ENCODE measurements at places on chromosomes 12 and 14.

- no peak for DNase-seq
Observed at GRCh38 chr14:71555654-71556559, 376.3 kb upstream of the RGS6 start.

DNA sequence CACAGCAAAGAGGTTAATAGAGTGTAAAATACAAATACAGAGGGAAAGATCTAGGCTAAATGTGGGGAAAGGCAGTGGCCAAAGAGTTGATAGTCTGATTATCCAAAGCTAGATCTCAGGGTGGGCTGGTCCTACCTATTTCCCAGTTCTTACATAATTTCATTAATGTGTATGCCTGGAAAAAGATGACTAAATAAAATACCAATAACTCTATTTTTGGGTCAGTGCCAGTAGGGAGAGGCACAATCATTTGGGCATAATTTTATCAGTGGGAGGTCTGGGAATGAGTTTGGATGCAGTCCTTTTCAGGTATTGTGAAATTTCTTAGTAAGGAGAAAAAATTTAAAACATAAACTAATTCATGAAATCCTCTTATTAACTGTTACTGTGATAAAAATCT lies 30.6 kb upstream of the CLEC14A start:
- no peak for DNase-seq

DNA sequence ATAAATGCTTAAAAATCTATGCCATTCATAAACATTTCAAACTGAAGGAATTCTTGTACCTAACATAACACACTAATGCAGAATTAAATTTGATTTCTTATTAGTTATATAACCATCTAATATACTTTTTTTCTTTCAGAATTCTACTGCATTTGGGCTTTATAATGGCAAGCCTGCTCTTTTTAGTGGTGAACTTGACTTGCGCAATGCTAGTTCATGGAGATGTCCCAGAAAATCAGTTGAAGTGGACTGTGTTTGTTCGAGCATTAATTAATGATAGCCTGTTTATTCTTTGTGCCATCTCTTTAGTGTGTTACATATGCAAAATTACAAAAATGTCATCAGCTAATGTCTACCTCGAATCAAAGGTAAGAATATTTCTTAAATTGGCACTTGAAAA lies 47.3 kb downstream of the GPR137C start:
- DNase-seq: no peak

DNA sequence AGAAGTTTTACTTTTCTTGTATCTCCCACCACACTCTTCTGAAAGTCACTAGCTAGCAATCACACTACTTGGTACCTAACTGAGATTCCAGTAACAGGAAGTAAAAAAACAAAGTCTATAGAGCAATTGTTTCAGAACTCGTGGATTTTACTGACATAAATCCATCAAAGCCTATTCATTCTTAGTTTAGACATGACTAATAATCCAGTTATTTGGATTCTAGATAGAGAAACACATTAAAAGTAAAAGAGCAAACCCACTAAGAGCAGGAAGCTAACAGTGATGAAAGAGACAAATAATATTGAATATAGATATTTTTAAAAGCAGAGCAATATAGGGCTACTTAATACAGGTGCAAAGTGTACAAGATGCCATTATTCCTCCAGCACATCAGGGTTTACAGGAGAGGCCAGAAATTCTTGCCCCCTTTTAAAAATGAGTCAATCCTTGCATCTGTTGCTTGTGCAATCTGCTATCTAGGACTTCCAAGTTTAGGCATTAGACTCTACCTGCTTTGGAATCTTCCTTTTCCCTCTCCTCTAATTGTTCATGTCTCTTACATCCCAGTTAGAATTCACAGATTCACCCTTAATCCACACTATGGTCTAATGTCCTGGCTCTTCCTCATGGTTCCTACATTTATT lies 6.0 kb downstream of the HEATR5A start:
- DNase-seq: no peak

DNA sequence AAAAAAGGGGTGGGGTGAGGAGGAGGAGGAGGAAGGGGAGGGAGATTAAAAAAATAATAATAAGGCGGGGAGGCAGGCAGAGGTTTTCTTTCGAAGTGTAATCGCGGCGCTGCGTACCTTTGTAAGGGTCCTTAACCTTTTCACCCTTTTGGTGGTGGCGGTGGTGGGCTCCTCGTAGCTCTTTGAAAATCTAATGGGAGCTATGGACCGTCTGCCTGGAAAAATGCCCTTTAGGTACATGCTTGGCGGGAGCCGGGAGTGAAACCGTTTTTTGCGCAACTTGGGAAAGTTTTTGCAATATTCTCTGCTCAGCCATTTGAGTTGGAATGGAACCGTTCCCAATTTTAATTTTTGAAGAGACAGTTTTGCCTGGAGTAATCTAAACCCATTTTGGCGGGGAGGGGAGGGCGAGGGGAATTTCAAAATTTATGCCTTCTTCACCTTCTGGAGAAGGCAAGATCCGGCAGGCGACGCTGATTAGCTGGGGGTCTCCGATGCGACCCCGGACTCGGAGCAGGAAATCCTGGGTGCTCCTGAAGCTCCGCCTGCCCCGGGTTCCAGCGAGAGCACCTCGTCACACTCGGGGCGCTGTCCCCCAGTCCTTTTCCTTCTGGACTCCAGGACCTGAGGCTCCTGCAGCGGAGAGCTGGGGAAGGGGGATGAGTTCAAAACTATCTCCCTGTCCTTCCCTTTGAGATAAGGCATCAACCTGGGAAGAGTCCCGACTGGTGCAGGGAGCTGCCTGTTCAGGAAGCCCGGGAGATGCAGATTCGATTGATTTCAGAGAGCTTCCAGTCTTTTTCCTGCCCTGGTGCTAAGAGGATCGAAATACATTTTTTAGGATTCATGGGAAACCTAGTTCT lies 74.6 kb upstream of the TBX5 start:
- no peak for DNase-seq

GRCh38 chr14:102288139-102288538 lies 16.8 kb downstream of the MOK start:
- DNase-seq: no peak

DNA sequence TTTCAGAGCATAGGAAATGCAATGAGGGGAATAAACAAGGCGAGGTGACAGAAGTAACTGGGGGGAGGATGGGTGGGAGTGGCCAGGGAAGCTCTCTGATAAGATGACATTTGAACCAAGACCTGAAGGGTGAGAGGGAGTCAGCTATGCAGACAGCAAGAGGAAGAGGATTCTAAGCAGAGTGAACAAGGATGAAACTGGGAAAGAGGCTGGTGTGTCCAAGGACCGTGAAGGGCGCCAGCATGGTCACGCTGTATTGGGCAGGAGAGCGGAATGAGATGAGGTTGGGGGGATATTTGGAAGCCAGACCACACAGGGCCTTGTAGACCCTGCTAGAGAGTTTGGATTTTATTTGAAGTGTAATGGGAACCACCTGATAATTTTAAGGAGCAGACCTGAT lies 10.5 kb upstream of the PPP1R1A start:
- DNase-seq: no peak

DNA sequence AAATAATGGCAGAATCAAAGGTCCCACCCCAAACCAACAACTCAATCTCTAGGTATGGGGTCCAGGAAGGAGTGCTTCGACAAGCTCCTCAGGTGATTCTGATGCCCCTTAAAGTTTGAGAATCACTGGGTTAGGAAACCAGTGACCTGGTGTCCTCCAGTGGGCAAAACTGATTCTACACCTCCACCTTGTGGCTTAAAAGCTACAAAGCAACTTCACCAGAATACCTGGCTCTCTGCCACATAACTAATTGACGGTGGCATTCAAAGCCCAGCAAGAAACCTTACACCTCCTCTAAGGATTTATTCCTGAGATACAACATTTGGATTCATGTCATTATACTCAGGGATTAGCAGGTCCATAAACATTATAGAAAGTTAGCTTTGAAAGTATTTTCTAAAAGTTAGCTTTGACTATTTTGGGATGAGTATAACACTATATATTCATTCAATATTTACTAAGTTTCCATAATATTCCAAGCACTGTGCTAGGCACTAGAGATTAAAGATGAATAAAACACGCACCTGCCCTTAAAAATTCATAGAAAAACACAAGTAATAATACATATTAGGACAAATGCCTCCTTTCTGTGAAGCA lies 45.4 kb downstream of the DCAF5 start:
- DNase-seq: no peak

GRCh38 chr14:24885410-24885913 lies 164.5 kb downstream of the STXBP6 start:
- no peak for DNase-seq

DNA sequence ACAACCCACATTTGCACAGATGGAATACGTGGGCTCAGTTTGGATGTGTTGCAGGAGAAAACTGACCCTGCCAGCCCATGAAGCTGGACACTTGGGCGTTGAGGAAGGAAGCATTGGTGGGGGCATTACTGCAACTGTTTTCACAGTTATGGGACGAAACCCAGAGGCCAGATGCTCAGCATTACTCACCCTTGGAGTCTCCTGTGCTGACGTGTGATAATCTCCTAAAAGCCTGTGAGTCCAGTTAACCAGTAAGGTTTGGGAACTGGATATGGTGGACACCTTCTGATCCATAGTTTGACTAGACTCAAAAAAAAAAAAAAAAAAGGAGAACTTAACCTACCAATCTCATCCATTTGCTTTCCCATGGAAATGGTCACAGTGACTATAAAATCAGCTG lies 52.8 kb upstream of the EGLN3 start:
- no peak for DNase-seq

DNA sequence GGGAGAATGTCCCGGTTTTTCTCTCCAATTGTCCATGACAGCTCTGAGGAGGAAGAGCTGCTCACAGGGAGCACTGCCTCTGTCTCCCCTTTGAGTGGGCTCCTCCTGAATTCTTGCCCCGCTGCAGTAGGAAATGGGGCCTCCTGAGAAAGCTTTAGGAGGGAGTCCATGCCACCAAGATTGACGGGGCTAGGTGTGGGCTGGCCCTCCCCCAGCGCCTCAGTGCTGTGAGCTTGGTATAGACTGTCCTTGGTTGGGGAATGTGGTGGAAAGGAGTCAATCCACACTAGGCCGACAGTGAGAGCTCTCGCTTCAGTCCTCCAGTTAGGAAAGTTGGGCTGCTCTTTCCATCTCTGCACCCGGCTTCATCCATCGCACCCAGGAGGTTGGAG lies 23.4 kb upstream of the CTDSP2 start:
- DNase-seq: no peak

- no peak for DNase-seq
Observed at GRCh38 chr14:99803106-99803775, 10.0 kb downstream of the EML1 start.

DNA sequence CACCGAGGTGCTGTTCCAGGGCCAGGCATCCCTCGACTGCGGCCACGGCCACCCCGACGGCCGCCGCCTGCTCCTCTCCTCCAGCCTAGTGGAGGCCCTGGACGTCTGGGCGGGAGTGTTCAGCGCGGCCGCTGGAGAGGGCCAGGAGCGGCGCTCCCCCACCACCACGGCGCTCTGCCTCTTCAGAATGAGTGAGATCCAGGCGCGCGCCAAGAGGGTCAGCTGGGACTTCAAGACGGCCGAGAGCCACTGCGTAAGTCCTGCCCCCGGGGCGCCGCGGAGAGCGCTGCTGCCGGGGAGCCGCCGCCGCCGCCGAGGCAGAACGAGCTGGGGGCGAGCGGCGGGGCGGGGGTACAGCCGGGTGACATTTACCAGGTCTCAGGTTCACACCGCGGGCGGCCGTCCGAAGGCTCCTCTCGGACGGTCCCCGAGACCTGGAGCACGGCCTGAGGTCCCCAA lies 1.4 kb downstream of the PLXNC1 start:
- peak; percentile 48 for DNase-seq

GRCh38 chr12:59191372-59191771 lies 271.1 kb upstream of the LRIG3 start:
- no peak for DNase-seq

- no peak for DNase-seq
Observed at GRCh38 chr12:78697817-78698415, 166.7 kb upstream of the SYT1 start.

GRCh38 chr14:91420686-91421085 lies 3.1 kb upstream of the CCDC88C start:
- no peak for DNase-seq

DNA sequence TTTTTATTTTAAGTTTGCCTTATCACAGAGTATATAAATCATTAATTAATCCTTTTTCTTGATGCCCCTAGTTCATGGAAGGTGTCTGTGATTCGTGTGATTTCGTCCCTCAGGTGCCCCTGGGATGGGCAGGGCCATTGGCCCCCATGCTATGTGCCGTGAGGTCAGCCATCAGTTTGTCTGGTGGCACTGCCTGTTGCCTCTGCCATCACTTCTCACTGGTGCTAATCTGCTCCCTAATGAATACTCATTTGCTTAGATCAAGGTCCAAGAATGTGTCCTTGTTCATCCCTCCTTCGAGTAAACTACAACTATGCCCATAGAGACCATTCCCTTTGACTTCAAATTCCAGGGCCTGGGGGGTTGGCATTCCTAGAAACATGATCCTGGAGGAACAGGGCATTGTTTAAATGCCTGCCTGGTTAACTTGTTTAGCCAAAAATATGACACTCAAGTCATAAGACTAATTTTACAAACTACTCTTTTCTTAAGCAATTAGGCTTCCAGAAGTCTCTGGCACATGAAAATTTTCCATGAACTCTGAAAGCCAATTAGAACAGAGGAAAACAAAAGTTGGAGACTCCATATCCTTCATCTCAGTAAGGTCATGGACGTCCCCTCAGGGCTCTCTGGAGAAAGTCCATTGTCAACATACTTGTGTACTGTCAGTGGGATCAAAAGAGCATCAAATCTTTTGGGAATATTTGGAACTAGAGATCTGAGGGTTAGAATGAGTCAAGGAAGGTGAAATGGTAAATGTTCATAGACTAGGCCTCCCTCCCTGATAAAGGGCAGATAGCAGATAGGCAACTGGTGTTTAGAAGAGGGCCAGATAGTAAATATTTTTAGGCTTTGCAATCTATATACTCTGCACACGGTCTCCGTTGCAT lies 90.9 kb upstream of the PLXNC1 start:
- DNase-seq: no peak

DNA sequence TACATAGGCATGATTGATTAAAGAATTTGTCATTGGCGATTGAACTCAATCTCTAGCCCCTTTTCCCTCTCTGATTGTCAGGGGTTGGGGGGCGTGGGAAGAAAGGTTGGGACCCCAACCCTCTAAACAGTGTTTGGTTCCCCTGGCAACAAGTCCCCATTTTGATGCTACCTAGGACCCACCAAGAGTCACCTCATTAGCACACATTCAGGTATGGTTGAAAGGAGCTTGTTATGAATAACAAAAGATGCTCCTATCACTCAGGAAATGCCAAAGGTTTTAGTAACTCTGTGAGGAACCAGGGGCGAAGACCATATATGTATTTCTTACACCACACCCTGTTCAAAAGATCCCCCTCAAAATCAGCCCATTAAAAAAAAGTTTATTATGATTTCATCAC lies 14.3 kb downstream of the RNF212B start:
- DNase-seq: no peak

DNA sequence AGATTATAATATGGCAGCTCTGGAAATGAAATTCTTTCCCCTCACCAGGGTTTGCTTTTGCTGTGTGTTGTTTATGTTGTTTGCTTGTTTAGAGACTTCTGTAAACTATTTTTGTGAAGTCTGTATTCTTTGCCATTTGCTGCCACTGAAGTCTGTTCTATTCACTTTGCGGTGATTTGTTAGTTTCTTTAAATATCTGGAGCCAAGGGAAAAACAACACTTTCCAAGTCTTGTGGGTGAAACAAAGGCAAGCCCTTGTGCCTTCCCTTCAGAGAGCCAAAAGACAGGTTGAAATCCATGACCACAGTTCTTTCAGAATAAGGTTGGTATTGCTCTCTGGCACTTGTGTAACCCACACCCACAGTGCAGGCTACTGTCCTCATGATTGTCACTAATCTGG lies 59.5 kb upstream of the RNU6-7 start:
- DNase-seq: no peak

- DNase-seq: no peak
Observed at GRCh38 chr12:107442326-107442987, 243.1 kb upstream of the PWP1 start.
